Activated CD4-positive, alpha-beta T cell treated with anti-CD3 and anti-CD28 coated beads, Interleukin-2, amount 50 U/mL, for 48 hours (primary cell): ENCODE measurements at places on chromosomes 4 and X.
A peak's percentile ranks its signal among the peaks of the same experiment; 100 is the strongest.

DNA sequence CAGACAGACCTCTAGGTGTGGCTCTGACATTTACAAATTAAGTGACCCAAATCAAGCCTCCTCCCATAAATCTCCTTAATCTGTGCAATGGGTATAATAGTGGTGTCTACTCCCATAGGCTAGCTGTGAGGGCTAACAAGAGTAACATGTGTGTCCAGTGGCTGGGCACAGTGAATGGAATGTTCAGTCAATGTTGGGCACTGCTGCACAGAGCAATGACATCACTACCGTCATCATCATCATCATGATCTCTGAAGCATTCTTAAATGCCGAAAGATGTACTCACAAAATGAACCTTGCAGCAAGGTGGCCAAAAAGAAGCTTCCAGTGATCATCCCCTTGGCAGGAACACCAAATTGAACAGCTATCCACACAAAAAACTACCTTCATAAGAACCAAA, 43.5 kb downstream of the CHRNA9 start:
- no peak for DNase-seq

DNA sequence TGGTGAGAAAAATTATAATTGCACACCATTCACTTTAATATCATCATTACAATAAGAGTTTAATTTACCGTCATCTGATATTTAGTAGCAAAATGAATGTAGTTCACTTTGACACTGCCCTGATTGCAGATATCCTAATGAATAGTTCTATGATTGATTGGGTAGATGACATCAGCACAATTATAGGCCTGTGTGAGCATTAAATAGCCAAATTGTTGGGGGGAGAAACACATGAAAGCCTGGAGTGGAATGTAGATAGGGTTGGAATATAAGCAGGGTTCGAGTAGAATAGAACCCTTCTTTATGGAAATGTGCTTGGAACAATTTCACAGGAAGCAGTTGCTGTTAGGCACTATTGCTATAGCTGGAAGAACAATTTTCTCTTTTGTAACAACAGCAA, 1526.2 kb downstream of the RPA4 start:
- no peak for DNase-seq

- no peak for DNase-seq
Measured at GRCh38 chr4:8080754-8081065, 77.9 kb downstream of the ABLIM2 start.

GRCh38 chr4:41832961-41833360, 84.4 kb upstream of the PHOX2B start:
- DNase-seq = no peak

DNA sequence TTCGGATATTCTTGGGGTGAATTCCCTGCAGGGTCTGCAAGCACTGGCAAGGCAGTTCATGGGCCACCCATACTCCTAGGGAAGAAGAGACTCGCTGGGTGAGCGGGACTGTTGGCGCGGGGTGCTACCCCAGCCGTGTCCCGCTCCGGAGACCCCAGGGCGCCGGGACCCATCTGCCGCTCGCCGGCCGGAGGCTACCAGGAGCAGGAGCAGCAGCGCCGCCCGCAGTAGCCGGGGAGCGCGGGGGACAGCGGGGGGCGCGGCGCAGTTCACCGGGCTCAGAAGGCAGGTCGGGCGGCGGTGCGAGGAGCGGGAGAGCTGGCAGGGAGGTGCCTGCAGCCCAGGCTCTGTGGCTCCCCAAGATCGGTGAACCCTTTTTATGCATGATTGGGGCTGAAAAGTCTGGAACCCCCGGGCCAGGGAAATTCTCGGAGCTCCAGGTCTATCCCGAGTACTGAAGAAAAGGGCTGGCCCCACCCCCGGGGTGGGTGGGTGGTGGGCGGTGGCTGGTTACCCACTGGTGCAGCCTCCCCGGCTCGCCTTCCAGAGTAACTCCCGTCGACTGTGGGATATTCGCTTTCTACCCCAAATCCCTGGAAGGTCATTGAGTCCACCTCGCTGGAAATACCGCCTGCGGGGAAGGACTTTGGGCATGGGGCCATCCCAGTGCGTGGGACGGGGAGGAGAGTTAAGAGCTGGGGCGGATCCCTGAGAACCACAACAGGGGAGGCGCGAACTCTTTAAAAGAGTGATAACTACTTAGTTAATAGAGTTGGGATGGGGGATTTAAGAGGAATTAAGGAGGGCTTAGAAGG, 37.6 kb downstream of the PF4 start:
- no peak for DNase-seq

GRCh38 chr4:78426972-78427371, 124.6 kb upstream of the ANXA3 start:
- DNase-seq = no peak

DNA sequence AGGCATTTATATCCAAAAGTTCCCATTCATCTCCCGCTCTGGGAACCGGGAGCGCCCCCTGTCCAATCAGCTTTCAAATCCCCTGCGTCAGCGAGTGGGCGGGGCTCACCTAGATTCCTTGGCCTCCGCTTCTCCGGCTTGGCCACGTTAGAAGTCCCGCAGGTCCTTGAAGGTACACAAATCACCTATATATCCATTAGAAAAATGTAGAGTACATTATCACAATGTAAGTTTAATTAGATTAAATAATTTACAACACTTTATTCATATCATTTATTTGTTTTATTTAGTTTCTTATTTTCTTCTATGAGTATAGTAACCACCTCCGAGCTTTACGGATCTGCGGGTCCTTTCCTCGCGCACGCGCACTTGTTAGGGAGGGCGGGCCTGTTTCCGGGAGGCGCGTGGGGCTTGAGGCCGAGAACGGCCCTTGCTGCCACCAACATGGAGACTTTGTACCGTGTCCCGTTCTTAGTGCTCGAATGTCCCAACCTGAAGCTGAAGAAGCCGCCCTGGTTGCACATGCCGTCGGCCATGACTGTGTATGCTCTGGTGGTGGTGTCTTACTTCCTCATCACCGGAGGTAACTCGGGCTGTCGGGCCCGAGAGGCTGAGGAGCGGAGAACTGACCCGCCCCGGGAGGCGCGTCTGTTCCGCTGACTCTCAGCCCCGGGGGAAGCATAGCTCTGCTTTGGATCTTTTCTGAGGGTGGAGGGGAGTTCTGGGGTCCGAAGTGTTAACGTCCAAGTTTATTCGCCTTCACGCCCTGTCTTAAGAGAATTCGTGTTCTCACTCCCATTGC, at the start of gene OSTC:
Gene OSTC, plus strand, starts transcription at position 388 of the 802 bp plus-strand sequence. Its CDS starts 57 bp downstream, at position 445.
- DNase-seq = peak; percentile 93

DNA sequence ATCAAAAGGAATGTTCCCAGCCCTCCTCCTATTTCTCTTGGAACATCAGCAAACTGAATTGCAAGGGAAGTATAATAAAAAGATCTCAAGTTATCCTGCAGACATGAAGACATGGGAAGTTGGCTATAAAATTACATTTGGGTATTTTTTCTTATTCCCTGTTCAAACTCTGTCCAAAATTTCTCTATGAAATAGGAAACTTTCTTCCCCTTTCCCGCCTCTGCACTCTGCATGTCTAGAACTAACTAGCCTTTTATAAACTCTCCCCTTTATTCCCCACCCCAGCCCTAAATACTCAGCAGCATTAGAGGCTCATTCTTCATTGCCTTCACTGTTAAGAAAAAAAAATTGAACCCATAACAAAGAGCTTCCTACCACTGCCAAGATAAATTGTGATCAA, 126.7 kb upstream of the EDNRA start:
- no peak for DNase-seq

DNA sequence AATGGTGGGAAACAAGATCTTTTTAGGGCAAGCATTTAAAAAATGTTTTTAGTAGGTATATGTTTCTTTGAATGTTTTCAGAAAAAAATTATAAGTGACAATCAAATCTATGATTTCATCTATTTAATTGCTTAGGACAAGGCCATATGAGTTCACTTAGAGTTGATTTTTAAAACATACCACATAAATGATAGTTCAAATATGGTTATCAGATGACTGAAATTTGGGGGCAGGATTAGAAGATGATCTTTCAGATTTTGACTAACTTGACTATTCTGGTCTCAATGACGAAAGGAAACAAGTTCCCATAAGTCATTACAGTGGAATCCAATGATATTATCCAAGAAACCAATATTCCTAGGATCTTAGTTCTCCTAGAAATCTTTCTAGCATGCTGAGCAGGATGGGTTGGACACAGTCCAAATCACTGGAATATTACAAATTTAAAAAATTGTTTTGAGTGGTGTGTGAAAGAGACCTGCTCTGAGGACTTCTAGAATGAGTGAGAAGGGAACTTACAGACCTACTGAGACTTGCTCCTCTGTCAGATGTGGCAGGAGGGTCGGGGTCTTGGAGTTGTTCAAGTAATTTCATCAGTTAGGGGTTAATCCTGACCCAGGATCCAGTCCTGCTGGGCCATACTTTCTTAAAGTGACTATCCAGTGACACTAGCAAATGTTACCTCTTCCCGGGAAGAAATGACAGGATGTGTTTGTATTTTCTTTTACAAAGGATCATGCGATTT, 20.0 kb downstream of the RHOH start:
- no peak for DNase-seq

- no peak for DNase-seq
Measured at GRCh38 chrX:49193542-49193964, 6.4 kb downstream of the SYP start.

GRCh38 chr4:44194365-44194764, 254.2 kb downstream of the KCTD8 start:
- DNase-seq = no peak

DNA sequence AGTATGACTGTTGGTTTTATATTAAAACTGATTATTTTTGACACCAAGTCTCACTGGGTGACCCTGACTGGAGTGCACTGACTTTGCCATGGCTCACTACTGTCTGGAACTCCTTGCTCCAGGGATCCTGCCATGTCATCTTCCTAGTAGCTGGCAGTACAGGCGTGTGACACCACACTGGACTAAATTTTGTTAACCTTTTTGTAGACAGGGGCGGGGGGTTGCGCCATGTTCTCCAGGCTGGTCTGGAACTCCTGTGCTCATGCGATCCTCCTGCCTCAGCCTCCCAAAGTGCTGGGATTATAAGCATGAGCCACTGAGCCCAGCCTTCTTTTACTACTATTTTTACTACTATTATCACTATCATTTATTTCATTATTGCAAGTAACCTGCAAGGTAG, 8.9 kb downstream of the XAGE1A start:
- DNase-seq = no peak

GRCh38 chrX:56125946-56126345, 106.2 kb upstream of the KLF8 start:
- no peak for DNase-seq

- DNase-seq = no peak
Measured at GRCh38 chrX:20269848-20270561, 3.3 kb upstream of the RPS6KA3 start.
